CMK (cell line): ENCODE measurements at places on chromosomes 3 and 15.

GRCh38 chr3:126737527-126737926, 33.5 kb downstream of the CHCHD6 start:
- DNase-seq, result no peak

DNA sequence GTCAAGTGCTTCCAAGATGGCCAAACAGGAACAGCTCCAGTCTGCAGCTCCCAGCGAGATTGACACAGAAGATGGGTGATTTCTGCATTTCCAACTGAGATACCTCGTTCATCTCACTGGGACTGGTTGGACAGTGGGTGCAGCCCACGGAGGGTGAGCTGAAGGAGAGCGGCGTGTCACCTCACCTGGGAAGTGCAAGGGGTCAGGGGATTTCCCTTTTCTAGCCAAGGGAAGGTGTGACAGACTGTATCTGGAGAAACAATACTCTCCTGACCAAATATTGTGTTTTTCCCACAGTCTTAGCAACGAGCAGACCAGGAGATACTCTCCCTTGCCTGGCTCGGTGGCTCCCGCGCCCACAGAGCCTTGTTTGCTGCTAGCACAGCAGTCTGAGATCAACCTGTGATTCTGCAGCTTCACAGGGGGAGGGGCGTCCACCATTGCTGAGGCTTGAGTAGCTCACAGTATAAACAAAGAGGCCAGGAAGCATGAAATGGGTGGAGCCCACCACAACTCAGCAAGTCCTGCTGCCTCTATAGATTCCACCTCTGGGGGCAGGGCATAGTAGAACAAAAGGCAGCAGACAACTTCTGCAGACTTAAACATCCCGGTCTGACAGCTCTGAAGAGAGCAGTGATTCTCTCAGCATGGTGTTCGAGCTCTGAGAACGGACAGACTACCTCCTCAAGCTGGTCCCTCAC, 293.5 kb upstream of the SUCLG2 start:
- peak; percentile 45 for DNase-seq

GRCh38 chr3:87287011-87287410, 10.6 kb upstream of the POU1F1 start:
- DNase-seq, result no peak

DNA sequence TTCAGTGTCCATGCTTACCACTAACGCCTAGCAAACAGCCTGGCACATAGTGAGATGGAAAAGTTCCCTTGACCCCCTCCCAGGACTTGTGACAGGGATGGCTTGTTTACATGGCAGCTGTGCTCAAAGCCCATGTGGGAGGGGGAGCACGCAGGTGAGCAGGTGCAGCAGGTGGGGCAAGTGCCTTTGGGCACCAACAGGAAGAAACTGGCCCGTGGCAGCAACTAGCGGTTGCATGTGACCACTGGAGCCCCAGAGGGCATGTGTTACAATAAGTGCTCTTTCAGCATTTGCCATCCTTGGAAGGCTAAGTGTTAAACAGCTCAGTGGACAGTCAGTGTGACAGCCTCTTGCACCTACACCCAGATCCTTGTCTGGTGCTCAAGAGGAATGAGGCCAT, 734.6 kb downstream of the TUSC7 start:
- DNase-seq, result no peak

DNA sequence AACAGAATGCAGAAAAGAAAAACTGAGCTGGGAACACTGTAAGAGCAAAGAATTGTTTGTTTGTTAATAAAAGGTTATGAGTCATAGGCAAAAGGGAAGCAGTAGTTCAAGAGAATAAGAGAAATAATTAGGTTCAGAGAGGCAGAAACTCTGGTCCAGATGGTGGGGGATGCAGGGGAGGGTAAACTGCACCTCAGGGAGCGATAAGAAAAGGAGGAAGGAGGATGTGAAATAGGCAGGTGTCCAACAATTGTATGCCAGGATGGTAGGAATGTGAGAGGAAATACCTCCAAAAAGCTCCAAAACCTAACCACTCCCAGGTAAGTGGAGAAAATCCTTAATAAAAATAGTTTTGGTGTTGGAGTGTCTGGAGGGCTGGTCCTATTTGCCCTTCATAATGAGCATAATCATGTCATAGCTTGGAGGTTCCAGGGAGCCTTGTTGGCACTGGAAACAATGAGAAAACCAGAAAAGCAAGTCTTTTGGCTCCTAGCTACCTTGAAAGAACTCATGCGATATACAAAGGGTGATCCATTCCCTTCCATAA, 405.4 kb upstream of the TBL1XR1 start:
- DNase-seq, result no peak

DNA sequence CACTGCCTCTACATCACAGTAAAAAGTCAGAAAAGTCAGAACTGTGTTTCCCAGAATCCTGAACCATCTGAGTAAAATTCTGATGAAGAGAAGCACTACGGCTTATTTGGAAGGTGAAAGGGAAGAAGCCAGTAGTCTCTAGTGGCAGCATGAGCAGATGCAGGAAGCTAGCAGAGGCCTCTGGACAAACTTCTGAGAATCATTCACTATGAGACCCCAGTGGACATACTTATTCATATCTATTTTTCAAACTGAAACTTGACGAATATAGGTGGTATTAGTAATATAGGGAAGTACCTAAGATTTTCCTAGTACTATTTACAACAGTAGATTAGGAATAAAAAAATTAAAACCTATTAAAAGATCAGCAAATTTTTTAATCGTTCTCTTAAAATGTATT, 272.8 kb upstream of the TTC14 start:
- no peak for DNase-seq

GRCh38 chr3:188097791-188098190, 56.2 kb upstream of the LPP start:
- no peak for DNase-seq

GRCh38 chr3:88003115-88003755, 55.6 kb downstream of the CGGBP1 start:
- no peak for DNase-seq

- no peak for DNase-seq
Observed at GRCh38 chr3:24220859-24221657, 273.6 kb downstream of the THRB start.

- DNase-seq, result no peak
Observed at GRCh38 chr3:11076711-11077110, 77.6 kb upstream of the HRH1 start.

DNA sequence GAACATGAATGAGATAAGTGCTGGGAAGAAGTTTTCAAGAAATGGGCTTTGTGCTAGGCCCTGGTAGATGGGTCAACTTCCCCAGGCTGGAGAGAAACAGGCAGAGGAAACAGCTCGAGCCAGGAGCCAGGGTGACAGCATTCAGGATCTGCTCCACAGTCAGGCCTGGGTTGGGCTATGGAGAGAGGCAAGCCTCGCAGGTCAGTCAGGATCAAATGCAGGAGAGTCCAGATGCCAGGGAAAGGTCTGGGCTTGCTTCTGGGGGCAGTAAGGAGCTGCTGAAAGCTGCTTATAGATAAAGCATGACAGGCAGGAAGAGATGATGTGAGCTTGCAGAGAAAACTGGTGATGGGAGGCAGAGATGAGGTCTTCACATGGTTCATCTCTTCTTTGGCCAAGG, 11.0 kb upstream of the USP3 start:
- no peak for DNase-seq

- no peak for DNase-seq
Observed at GRCh38 chr3:197393711-197394110, 95.3 kb upstream of the DLG1 start.

DNA sequence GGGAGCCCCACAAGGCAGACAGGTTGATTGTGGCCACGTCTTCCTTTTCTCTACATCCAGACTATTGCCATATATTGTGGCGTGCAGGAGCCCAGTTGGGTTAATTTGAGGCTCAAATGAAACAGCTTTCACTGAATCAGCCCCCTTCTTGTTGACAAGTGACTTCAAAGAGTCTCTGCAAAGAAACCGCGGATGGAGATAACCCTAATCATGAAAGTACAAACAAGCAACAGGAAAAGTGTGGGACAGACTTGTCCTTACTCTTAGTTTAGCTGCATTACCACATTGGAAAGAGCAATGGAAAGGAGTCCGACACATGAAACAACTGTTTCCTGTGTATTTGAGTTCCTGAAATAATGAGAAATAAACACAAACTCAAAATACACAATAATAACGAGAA, 3.3 kb downstream of the TMEM40 start:
- DNase-seq, result peak; percentile 66

GRCh38 chr3:67739851-67740250, 85.4 kb upstream of the SUCLG2 start:
- no peak for DNase-seq

DNA sequence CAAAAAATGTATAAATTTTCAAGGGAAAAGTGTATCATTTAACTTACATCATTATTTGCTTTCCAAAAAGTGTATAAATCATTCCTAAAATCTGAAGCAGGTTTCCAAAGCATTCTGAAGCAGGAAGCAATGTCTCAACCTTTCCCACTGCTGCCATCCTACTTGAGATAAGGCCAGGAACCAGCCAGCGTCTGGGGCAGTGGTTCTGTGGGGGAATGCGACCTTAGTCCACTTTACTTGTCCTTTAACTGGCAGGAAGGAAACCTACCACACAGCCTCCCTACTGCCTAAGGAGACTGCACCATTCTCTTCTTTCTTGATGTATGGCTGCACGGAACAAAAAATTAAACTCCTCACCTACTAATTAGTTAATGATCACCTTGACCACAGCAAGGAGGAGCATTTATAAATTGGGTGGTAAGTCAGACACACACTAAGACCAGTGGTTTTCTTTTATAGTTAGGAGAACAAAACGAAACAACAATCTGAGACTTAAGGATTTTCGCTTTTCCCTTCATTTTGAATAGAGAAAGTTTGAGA, 3.7 kb downstream of the SORD start:
- DNase-seq, result no peak

GRCh38 chr3:195802795-195803194, 8.9 kb downstream of the MUC4 start:
- DNase-seq, result no peak

DNA sequence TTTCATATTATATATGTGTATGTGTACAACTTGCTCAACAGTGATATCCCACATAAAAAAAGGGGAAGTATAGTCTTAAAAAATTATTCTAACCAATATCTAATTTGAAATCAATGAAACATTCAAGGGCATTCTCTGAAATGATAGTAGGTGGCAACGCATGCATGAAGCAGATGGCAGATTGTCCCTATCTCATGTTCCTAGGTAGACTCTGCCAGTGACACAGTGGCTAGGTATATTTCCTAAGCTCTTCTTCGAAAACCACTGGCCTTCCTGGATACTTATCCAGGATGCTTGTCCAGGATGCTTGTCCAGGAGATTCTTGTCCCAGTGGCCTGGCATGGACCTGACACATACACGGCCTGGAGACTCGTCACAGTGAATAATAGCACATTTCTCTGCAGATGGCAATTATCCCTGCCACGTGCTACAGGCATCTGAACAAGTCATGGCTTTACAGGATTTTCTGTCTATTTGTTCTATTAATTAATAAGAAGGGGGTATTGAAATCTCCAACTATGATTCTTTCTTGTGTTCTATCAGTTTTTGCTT, 54.9 kb downstream of the OCA2 start:
- no peak for DNase-seq

DNA sequence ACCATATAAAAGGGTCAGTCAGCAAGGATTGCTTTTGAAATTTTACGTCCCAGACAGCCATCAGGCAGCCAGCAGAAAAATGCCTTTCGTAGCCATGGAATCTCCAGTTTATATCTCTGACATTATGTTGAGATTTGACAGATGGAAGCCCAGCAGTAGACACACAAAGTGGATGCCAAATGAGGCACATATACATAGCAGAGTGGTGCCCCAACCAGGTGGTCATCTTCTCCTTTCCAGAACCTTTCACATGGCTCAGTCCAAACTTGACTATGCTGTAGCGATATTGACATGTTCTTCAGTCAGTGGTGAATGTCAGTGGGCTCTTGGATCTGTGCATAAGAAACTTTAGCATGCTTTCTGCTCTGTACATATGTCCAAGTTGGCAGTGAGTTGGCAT, 123.3 kb upstream of the GBE1 start:
- no peak for DNase-seq

- no peak for DNase-seq
Observed at GRCh38 chr3:42183991-42184632, 81.9 kb downstream of the CCK start.

DNA sequence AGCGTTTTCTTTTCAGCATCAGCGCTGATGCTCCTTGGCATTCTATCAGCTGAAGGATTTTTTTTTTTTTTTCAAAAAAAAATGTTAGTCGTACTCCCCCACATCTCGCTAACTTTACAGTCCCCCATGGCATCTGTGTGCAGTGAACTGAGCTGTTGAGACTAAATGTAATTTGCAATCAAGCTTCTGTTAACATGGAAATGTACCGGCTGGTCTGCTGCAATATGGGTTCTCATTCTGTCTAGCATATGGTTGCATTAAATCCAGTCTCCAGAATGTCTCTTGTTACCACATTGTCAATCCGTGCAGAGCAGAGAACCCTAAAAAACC, 32.2 kb upstream of the TPRG1 start:
- DNase-seq, result no peak

GRCh38 chr3:189841473-189842205, 210.4 kb downstream of the TP63 start:
- no peak for DNase-seq

- no peak for DNase-seq
Observed at GRCh38 chr3:2589336-2589969, 490.8 kb downstream of the CNTN4 start.

DNA sequence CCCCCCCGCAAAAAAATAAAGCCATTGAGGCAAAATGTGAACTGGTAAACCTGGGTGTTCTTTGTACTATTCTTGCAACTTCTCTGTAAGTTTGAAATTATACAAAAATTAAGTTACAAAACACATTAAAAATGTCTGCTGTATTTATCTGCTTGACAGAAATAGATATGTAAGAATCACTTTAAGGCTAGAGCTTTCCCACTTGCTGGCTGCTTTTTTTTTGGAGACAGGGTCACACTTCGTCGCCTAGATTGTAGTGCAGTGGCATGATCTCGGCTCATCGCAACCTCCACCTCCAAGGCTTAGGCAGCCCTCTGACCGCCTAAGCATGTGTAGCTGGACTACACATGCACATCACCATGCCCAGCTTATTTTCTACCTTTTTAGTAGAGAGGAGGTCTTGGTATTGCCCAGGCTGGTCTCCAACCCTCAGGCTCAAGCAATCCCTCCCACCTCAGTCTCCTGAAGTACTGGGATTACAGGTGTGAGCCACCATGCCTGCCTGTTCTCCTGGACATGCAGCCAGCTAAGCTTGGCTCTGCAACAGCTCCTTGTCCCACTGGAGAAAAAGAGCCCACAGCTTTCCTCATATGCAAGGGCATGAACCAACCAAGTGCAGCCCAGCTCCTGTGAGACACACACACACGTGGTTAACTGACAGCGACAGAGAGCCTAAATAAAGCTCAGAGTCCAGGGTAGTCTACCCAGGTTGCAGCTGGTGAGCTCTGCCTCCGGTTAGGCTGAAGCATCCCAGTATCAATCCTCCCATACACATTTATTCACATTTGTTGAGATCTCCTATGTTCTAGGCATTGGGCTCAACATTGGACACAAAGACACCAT, 4.5 kb downstream of the RPS17 start:
- no peak for DNase-seq

DNA sequence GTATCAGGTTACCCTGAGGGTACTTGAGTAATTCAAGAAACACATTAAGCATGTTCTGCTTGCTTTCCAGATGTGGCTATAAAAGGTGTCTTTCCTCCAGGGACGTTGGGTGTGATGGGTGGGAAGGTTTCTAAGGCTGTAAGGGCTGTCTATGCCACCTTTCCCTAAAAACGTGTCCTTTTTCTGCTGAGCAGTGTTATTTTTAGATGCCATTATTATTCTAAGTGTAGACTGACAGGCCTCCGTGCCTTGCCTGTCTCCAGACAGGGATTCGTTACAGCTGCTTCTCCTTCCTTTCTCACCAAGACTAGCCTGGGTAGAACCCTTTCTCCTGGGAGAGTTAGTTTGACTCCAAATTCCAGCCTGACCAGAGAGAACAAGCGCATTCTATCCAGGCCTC, 26.8 kb upstream of the RHO start:
- no peak for DNase-seq

- DNase-seq, result peak; percentile 20
Observed at GRCh38 chr15:76196269-76197231, 114.7 kb downstream of the ETFA start.
